ENCODE measurements at places on chromosomes 1 and 21. TPM values are rescaled to one million over a fixed set of nuclear protein-coding genes. Genes with fewer than 3 reads are reported as not detected.

Gene GPR25
- not detected for total RNA-seq

Gene ATP5IF1
- 143 TPM for total RNA-seq

Gene AQP10
- not detected for total RNA-seq

Gene ATP5PB
- 383 TPM for total RNA-seq

Gene PDC
- not detected for total RNA-seq

Gene STRIP1
- 31.1 TPM for total RNA-seq

Gene CFHR1
- total RNA-seq = not detected

- peak; percentile 76 for ATAC-seq
Measured at GRCh38 chr1:1019122-1019999, 559 bp upstream of the AGRN start.

GRCh38 chr1:175377394-175377793, 184.8 kb upstream of the KIAA0040 start:
- ATAC-seq = no peak

- ATAC-seq = no peak
Measured at GRCh38 chr1:26125946-26126320, 14.3 kb downstream of the PDIK1L start.

DNA sequence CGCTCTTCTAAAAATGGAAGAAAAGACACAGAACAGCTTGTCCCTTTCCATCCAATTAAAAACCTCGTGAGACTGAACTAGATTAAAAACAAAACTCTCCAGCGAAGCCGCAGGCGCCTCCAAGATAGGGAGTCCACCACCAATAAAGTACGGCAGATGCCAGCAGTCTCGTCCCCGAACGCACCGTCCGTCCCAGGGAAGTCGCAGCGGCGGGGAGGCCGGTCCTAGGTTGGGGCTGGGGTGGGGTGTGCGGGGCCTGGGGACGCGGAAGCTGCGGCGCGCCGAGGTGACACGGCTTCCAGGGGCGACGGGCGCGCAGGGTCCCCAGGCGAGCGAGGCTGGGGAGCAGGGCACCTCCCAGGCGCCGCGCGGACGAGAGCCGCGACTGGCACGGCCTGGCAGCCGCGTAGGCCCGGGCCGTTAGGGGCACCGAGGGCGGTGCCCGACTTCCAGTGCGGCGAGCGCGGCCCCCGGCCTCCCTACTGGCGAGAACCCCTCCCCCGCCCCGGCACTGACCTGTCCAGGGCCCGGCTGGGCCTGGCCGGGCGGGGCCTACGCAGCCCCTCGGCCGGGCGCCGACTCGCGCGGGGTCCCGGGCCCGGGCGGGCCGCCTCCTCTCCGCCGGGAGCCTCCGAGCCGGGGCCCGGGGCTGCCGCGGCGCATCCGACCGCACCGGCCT, 28.3 kb upstream of the A3GALT2 start:
- peak; percentile 39 for ATAC-seq

DNA sequence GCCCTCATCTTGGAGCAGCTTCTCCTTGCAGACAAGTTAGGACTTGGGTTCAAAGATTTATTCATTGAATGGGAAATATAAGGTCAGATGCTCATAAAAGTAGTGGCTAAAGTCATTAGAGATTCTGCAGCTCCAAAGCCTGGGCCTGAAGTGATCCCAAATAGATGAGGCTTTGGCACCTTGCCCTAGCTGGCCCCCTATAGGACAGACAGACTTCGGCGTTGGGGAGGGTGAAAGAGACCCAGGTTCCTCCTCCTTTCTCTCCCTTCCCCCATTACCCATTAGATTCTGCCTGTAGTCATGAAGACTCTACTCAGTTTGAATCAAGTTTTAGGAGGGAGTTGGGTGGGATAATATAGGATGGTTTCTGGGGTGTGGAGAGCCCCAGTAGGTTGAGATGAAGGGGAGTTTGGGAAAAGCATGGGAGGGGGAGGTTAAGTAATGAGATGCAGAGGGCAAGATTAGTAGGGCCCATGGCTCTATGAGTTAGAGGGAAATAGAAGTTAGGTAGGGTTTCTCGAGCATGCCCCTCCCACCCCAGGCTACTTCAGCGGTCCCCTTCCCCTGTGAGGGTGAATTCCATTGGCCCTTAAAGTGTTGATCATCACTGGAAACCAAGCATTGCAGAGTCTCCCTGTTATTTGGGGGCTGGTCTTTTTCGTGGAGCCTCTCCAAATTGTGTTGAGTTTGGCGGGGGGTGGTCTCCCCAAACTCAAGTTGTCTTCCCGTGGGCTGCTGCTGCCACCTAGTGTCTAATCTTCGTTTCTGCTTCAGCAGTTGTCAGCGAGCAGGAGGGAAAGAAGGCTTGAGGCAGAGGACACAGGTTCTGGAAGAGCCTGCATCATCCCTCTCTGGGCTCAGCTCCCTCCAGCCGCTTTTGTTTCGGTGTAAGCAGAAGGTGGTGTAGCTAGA, 2.1 kb upstream of the AHDC1 start:
- no peak for ATAC-seq

GRCh38 chr1:221912230-221912629, 170.3 kb upstream of the DUSP10 start:
- ATAC-seq = peak; percentile 90

GRCh38 chr1:20723537-20724363, 5.9 kb upstream of the KIF17 start:
- ATAC-seq = no peak

DNA sequence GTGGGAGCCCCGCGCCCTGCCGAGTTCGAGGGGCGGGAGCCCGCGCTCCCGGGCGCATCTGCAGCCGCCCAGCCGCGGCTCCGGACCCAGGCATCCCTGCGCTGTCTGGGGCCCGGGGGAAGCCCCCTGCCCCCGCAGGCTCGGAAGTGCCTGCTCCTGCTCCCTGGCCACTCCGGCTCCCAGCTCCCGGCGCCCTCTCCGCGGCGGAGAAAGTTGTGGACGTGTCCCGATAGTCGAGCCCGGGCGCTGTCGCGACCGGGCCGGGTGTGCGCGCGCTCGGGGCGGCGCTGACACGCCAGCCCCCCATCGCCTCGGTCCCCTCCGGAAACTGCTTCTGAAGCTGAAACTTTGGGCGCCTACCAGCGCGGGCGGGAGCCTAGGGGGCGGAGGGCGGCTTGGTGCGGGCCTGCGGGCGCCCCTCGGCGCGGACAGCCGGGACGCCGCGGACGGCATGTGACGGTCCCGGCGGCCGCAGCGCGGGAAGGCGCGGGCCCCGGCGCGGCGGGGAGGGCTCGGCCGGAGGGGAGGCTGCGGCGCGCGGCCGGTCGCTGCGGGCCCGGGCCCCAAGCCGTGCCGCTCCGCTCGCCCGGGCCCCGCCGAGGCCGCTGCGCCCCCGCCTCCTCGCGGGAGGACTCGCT, 515 bp downstream of the MAN1C1 start:
- ATAC-seq = no peak

DNA sequence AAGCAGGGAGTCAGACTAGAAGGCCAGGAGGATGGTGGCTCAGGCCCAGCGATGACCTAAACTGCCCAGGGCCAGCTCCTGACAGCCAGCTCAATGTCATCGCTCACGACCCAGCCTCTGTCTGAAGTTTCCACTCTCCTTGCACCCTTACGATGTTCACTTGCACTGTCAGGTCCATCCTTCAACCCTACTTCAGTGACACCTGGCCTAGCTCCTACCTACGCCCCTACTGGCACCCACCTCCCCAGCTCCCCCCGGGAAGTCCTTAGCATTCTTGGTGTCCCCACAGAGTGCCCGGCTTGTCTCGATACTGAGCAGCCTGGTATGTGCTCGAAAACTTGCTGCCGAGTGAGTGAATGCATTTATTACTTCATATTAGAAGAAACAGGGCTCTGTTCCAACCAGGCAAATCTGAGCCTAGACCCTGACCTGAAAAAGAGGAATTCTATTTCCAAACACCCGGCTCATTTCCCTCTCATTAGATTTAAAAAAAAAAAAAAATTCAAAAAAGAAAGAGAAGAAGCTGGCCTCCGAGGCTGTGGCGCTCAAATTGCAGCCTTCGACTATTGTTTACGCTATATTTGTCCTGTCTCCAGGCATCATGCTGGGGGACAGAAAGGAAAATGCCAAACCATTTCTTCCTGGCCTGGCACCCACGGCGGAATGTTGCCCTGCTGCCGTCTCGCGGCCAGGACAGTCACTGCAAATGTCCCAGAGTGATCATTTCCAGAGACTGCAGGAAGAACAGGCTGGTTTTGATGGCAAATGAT, 29.8 kb upstream of the LRRC38 start:
- no peak for ATAC-seq

DNA sequence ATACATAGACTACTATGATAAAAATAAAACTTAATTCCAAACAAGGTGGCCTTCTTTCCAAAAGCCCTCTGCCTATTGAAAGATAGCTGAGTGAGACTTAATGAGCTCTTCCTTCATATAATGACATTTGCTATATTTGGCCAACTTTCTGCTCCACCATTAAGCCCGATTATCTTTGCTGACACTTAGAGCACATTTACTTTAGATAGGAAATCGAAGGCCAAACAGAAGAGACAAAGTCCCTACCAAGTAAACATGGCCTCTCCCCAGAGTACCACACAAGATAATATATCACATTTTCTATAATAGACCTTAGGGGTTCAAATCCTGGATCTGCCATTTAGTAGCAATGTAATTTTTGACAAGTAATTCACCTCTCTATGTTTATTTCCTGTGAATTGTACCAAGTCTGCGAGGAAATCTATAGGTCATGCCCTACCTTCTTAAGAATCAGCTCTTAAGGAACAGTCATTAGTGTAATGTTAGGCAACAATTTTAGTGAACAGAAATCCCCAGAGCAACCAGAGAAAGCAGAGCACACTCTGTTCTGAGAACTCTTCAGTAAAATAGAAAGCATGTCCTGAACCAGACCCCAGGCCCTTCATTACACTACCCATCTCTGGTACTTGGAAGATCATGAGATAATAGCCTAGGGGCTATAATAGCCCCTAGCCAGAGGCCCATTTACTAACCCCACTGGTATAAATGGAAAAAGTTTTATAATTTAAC, 17.3 kb upstream of the COA6 start:
- peak; percentile 83 for ATAC-seq

DNA sequence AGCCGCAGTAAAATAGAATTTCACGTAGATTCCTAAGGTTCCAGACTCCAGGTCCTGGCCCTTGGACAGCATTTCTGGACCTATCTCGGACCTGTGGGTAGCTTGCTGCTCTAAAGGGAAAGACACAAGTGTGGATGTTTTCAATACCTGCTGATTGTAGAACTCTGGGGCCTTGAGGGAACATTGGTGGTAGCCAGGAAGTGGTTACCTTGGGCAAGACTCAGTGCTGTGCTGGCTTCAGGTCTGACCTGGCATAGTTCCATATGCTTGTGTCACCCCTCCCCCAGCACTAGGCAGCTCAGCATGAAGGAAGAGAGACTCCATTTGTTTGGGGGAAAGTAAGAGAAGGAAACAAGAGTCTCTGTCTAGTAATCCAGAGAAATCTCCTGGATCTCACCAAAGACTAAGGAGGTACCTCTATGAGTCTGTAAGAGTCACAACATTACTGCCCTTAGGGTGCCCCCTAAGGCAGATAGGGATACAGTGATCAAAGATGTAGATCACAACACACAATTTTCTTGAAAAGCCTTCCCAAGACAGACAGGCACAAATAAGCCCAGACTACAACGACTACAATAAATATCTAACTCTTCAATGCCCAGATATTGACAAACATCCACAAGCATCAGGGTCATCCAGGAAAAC, 398.8 kb downstream of the TGFB2 start:
- no peak for ATAC-seq

- ATAC-seq = no peak
Measured at GRCh38 chr1:181152892-181153633, 64.6 kb downstream of the IER5 start.

DNA sequence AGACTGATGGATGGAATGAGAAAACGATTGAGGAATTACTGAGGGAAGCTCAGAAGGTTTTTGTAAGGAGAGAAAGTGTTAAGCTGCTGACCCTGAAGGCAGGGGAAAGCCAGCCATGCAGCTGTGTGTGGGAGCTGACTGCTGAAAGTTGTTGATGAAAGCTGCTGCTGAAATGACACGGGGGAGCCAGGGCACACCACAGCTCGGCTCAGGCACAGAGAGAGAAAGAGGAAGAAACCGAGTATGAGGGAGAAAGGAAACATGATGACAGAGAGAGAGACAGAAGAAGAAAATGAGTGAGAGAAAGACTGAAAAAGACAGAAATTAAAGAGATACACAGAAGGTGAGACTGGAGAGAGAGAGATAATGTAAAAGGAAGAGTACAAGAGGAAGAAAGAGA, 115.5 kb downstream of the LRRC53 start:
- no peak for ATAC-seq
